ENCODE measurements at places on chromosomes 5 and 9. TPM values are rescaled to one million over a fixed set of nuclear protein-coding genes. Genes with fewer than 3 reads are reported as not detected.

Gene IFNA4
- not detected for total RNA-seq

Gene PDE6A
- 0.06 TPM for total RNA-seq

Gene MLANA
- 0.41 TPM for total RNA-seq

Gene HTR1A
- 0.23 TPM for total RNA-seq

Gene SLC45A2
- 0.23 TPM for total RNA-seq

Gene ACER2
- total RNA-seq: 14.8 TPM

Gene GRM6
- total RNA-seq: not detected

Gene MEF2C
- total RNA-seq: 152 TPM

Gene TMC1
- total RNA-seq: 0.41 TPM

Gene CDKN2A
- 0.12 TPM for total RNA-seq

Gene SNX30
- total RNA-seq: 23.7 TPM

Gene FABP6
- total RNA-seq: not detected

Gene ANXA6
- 225 TPM for total RNA-seq

Gene SURF1
- total RNA-seq: 29.8 TPM

Gene ROPN1L
- total RNA-seq: 1.1 TPM

Gene PCDHB5
- total RNA-seq: 13.4 TPM

Measured in metanephros (tissue), 2 donors.